ENCODE measurements at places on chromosomes 3 and 15.

- no peak for DNase-seq
Observed at GRCh38 chr3:81500039-81500438, 261.4 kb downstream of the GBE1 start.

DNA sequence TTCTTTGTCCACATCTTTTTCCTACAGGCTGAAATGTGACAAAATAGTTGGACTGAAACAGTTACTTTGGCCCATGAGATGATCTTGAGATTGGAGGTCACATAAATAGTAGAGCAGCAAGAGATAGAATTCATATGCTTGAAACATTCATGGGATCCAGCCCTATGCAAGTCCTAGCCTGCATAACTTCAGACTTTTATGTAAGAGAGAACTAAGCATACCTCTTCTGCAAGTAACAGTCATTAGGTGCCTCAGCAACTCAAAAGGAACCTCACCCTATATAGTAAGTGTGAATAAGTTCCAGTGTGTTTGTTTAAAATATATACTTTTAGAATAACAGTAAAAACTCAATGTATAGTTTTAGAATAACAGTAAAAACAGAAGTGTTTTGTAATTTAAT, 138.0 kb upstream of the P2RY1 start:
- DNase-seq: no peak

- DNase-seq: no peak
Observed at GRCh38 chr3:158863247-158863646, 61.4 kb downstream of the MFSD1 start.

DNA sequence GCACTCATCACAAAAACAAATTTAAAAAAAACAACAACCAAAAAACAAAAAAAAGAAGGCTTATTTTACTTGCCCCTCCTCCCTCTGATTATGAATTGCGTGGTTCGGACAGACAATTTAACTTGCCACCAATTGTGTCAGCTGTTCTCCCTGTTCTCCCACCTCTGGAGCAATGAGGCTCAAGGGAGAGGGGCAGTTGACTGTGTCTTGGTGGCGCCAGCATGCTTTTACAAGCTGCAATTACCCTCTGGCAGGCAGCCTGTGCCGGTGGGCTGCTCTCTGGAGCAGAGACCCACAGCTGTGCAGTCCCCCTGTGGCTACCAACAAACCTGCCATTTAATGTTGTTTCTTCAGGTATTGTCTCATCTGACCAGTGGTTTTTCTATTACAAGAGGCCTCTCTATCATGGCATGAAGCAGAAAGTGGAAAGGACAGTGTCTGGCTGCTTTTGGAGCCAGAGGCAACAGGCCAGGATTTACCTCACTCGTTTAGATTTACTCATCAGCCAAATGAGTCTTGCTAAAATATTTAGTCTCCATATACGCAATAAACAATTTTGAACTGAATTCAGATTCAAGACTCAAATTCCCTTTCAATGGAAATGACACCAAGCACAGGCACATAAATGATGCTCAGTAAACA, 192.0 kb upstream of the TPRG1 start:
- no peak for DNase-seq

GRCh38 chr3:32640939-32641338, 44.0 kb upstream of the CNOT10 start:
- no peak for DNase-seq

DNA sequence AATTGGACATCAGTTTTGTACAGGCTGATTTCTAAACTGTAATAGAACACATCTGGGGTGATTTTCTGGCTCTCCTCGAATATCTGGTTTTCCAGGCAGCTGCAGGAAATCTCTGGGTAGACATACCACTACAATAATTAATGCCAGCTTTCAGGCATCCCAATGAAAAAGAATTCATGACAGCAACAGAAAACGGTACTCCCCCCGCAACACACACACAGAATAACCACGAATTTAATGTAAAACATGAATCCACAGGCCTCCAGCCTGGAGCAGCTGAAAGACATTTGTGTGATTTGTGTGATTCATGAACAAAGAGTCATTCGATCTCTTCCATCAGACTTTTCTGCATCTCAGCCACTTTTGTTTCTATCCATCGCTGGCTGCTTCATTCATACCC, 262.2 kb downstream of the MAGI1 start:
- DNase-seq: no peak

GRCh38 chr15:85407421-85408269, 27.2 kb downstream of the AKAP13 start:
- DNase-seq: no peak

All from OCI-LY7 (cell line).